ENCODE measurements at places on chromosomes 13 and 19. TPM values are rescaled to one million over a fixed set of nuclear protein-coding genes. Genes with fewer than 3 reads are reported as not detected.

Gene CYP2A7
- not detected for polyA plus RNA-seq

Gene DNAAF3
- 0.44 TPM for polyA plus RNA-seq

Gene PALM3
- polyA plus RNA-seq = 0.45 TPM

Gene PRTN3
- polyA plus RNA-seq = not detected

Gene FAM124A
- 0.43 TPM for polyA plus RNA-seq

Gene S1PR4
- polyA plus RNA-seq = 2.4 TPM

Gene GMIP
- 6.3 TPM for polyA plus RNA-seq

Gene KISS1R
- not detected for polyA plus RNA-seq

Gene ZNF283
- polyA plus RNA-seq = 1.6 TPM

Gene NPHS1
- not detected for polyA plus RNA-seq

Gene PTPRH
- polyA plus RNA-seq = 0.19 TPM

Gene SSC5D
- polyA plus RNA-seq = 1.0 TPM

Gene CEBPA
- 19.4 TPM for polyA plus RNA-seq

Gene AMER2
- not detected for polyA plus RNA-seq

Gene HSPB6
- 18.3 TPM for polyA plus RNA-seq

Gene TEX26
- not detected for polyA plus RNA-seq

Gene ATP8A2
- polyA plus RNA-seq = 0.01 TPM

Gene CYP2B6
- polyA plus RNA-seq = not detected

Gene DIAPH3
- 2.2 TPM for polyA plus RNA-seq

Gene QPCTL
- 3.9 TPM for polyA plus RNA-seq

Gene RASGRP4
- polyA plus RNA-seq = 0.24 TPM

Gene IGLON5
- polyA plus RNA-seq = 0.22 TPM

Gene IFI30
- polyA plus RNA-seq = 29.3 TPM

Gene ANKLE1
- 0.22 TPM for polyA plus RNA-seq

Gene SPHK2
- 15.5 TPM for polyA plus RNA-seq

Gene C13orf42
- 0.04 TPM for polyA plus RNA-seq

Gene PEAK3
- 0.02 TPM for polyA plus RNA-seq

Gene ZNF71
- polyA plus RNA-seq = 1.9 TPM

Gene CEACAM5
- polyA plus RNA-seq = 148 TPM

Gene RFPL4A
- not detected for polyA plus RNA-seq

Gene PDX1
- polyA plus RNA-seq = not detected

Gene FDX2
- polyA plus RNA-seq = 18.5 TPM

Gene ONECUT3
- under 0.01 TPM for polyA plus RNA-seq

Gene CGB2
- polyA plus RNA-seq = not detected

Gene F7
- not detected for polyA plus RNA-seq

Gene ZNF154
- 0.98 TPM for polyA plus RNA-seq

Measured in esophagus (tissue), 2 donors.